Prostate gland (tissue), 2 donors: ENCODE measurements at places on chromosomes 6 and 20.

DNA sequence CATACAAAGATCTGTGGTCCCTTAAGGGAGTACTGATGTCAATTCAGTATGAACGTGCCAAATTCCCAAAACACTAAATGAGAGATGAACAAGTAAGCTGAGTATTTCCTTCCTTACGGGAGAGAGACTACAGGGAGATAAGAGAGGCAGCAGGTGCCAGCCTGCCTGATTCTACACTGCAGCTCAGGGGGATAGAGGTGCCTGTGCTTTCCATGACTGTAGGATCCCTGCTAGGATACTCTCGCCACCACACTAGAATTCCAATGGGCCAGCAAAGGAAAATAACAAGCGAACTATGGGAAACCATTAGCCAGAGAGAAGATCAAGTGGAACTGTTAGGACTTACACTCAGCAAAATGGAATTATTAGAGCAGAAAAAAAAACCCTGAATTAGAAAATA, 198.5 kb upstream of the BTBD3 start:
- H3K27me3 ChIP-seq = no peaks in the 10 kb centered on the region
- no peak overlapping the region for H3K27ac ChIP-seq
- no peaks in the 10 kb centered on the region for H3K4me1 ChIP-seq
- no peak overlapping the region for H3K4me3 ChIP-seq

DNA sequence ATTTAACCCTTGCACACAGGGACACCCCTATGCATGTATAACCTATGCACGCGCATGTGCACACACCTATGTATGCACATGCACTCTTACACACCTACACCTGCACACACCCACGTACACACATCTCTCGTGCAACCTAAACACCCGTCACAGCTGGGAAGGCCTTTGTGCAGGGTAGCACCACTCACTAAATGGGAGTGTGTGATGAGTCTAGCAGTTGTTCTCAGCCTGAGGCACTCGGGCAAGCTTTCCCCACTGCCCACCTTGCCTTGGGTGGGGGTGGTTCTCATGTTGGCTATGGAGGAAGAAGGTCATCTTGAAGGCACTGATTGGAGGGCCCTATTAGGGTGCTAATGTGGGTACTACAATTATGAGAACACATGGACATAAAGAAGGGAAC, 85.8 kb downstream of the DLL1 start:
- H3K27ac ChIP-seq = no peak overlapping the region
- H3K4me1 ChIP-seq = no peaks in the 10 kb centered on the region
- no peaks in the 10 kb centered on the region for H3K36me3 ChIP-seq
- H3K27me3 ChIP-seq = no peaks in the 10 kb centered on the region

DNA sequence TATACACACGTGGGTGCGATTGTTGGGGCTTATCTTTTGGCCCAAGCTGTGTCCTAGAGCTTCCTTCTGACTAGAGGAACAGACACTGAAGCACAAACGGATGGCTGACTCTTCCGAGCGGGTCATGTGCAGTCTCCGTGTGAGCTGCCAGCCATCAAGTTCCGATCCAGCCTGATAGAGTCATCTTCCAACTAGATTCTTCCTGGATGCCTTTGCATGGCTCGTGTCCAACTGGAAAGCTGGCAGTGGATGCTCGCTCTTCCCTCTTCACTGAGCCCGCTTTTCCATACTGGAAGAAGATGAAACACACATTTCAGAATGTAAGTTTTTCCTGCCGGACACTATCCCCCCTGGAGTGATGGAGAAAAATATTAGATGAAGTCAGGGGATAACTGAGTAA, 148.1 kb downstream of the SCML4 start:
- DNase-seq = no peak
- no peaks in the 10 kb centered on the region for H3K36me3 ChIP-seq
- no peak overlapping the region for H3K4me3 ChIP-seq
- no peak overlapping the region for H3K27ac ChIP-seq
- no peaks in the 10 kb centered on the region for H3K27me3 ChIP-seq
- no peaks in the 10 kb centered on the region for H3K4me1 ChIP-seq

GRCh38 chr6:31190488-31190887, 20.0 kb upstream of the POU5F1 start:
- no peak overlapping the region for H3K4me3 ChIP-seq
- H3K27me3 ChIP-seq = no peaks in the 10 kb centered on the region
- DNase-seq = no peak
- no peaks in the 10 kb centered on the region for H3K36me3 ChIP-seq

- H3K4me1 ChIP-seq = no peaks in the 10 kb centered on the region
- no peak overlapping the region for H3K27ac ChIP-seq
- no peak for DNase-seq
- H3K27me3 ChIP-seq = no peaks in the 10 kb centered on the region
Observed at GRCh38 chr6:63584125-63584514, 11.8 kb downstream of the LOC128125822 start.

DNA sequence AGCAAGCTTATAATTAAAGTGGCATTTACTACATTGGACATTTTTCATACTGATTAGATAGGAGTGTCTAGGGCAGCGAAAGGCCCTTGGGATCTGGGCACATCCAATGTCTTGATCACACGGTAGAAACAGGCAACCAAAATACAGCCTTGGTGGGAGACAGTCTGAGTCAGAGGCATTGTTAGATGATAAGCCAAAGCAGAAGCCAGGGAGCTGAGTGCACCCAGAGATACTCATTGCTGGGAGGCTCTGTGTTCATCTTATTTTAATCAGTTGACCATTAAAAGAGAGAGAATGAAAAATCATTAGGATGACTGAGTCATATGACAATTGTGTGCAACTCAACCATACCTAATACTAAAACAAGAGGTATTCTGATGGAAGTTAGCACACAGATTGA, 109.5 kb downstream of the LCA5 start:
- no peaks in the 10 kb centered on the region for H3K27me3 ChIP-seq
- H3K36me3 ChIP-seq = no peaks in the 10 kb centered on the region
- no peak for DNase-seq
- H3K4me3 ChIP-seq = no peak overlapping the region

GRCh38 chr6:42387336-42387735, 64.4 kb downstream of the TRERF1 start:
- no peak overlapping the region for H3K27ac ChIP-seq
- H3K27me3 ChIP-seq = no peaks in the 10 kb centered on the region
- no peaks in the 10 kb centered on the region for H3K4me1 ChIP-seq
- no peak overlapping the region for H3K4me3 ChIP-seq

GRCh38 chr6:111487661-111488060, 4.6 kb upstream of the REV3L start:
- no peak for DNase-seq
- H3K27ac ChIP-seq = no peak overlapping the region
- H3K4me1 ChIP-seq = peaks cover 2% of the 10 kb centered on the region

DNA sequence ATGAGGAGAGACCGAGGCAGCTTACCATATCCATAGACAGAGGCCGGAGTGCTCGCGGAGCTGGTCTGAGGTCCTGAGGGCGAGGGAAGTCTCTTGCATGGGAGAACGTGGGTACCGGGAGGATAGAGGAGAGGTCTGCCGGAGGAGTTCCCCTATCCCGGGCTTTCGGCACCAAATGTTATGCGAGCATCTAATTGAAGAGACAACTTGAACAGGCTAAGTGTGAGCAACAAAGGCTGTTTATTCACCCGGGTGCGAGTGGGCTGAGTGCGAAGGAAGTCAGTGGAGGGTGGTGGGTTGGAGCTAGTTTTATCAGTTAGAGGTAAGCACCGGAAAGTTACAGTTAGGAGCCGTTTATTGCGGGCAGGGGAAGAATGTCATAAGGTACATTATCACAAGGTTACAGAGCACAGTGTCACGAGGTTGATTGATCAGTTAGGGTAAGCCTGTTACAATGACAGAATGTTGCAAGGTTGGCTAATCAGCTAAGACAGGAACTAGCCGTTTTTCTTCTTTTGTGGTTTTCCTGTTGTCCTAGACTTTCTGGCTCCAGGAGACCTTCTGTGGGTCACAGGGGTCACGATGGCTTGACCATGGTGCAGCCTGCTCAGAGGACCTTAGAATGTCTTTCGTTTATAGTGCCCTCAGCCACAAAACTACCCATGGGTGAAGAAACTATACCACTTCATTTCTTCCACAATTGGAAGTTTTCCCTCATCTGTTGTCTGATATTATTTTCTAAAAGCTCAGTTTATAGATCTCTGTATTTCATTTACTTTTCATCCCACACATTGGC, 746.0 kb upstream of the ADGRB3 start:
- DNase-seq = no peak
- no peak overlapping the region for H3K27ac ChIP-seq
- H3K4me1 ChIP-seq = no peaks in the 10 kb centered on the region
- no peaks in the 10 kb centered on the region for H3K27me3 ChIP-seq
- H3K36me3 ChIP-seq = no peaks in the 10 kb centered on the region
- H3K4me3 ChIP-seq = no peak overlapping the region

GRCh38 chr6:139186242-139186641, 51.4 kb downstream of the HECA start:
- H3K4me3 ChIP-seq = no peak overlapping the region
- no peak overlapping the region for H3K27ac ChIP-seq
- no peaks in the 10 kb centered on the region for H3K36me3 ChIP-seq
- H3K4me1 ChIP-seq = no peaks in the 10 kb centered on the region

DNA sequence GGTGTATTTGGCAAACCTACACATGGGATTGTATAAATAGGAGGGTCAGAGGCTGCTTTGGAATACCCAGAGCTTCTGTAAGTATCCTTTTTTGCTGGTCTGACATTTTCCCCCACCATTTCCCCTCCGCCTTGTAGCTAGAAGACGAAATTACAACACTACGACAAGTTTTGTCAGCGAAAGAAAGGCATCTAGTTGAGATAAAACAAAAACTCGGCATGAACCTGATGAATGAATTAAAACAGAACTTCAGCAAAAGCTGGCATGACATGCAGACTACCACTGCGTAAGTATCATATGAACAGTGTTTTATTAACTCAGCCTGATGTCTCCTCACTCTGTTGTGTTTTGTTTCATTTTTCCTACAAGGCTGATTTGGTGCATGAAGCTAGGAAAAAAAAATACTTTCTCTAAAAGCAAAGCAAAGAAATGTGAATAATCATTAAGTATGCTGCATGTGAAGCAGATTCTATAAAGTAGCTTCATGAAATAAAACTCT, 72.7 kb downstream of the HDDC2 start:
- H3K36me3 ChIP-seq = no peaks in the 10 kb centered on the region
- H3K27ac ChIP-seq = no peak overlapping the region
- H3K4me1 ChIP-seq = no peaks in the 10 kb centered on the region
- H3K27me3 ChIP-seq = no peaks in the 10 kb centered on the region
- no peak for DNase-seq

- H3K27me3 ChIP-seq = peaks cover 8% of the 10 kb centered on the region
- DNase-seq = no peak
- H3K4me1 ChIP-seq = no peaks in the 10 kb centered on the region
- H3K4me3 ChIP-seq = no peak overlapping the region
- H3K27ac ChIP-seq = no peak overlapping the region
Observed at GRCh38 chr6:30446259-30446658, 43.0 kb upstream of the HLA-E start.

- H3K4me1 ChIP-seq = no peaks in the 10 kb centered on the region
- H3K36me3 ChIP-seq = no peaks in the 10 kb centered on the region
- no peak overlapping the region for H3K4me3 ChIP-seq
- no peaks in the 10 kb centered on the region for H3K27me3 ChIP-seq
- no peak overlapping the region for H3K27ac ChIP-seq
Observed at GRCh38 chr6:147222160-147222838, 18.1 kb downstream of the STXBP5 start.

GRCh38 chr6:119116712-119117281, 38.3 kb upstream of the FAM184A start:
- H3K36me3 ChIP-seq = no peaks in the 10 kb centered on the region
- no peak overlapping the region for H3K27ac ChIP-seq
- no peaks in the 10 kb centered on the region for H3K4me1 ChIP-seq

DNA sequence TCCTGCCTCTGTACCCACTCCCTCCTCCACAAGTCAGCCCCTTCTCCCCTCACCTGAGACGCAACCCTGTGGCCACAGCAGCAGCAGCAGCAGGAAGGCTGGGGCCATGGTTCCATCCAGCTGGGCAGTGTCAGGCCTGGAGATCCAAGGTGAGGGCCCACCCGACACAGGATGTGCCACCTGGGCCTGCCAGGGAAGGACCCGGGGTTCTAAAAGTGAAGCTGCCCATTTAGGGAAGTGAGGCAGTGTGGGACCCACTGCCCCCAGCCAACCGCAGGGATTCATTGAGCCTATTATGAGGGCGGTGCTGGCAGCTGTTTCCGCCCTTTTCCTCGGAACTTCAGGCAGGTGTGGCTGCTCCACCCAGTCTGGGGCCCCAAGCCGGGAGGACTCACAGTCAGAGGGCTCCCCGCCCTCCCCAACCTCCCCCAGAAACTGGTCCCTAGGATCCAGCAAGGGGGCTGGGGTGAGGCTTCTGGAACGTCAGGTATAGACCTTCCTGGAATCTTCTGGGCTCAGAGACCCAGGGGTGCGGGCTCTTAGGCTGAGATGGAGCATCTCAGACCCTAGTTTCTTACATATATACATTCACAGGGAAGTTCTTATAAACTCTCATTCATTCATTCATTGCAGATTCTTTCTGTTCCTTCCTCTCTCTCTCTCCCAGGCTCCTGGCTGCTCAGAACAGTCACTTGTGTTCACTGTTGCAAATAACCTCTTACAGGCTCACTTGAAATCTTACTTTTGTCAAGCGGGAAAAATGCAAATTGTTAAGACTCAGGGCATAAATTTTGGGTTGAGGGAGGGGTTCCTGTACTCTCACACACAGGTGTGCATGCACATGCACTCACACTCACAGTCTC, at the start of gene TREML2:
Gene TREML2 (minus strand): TSS at position 249 of the 863 bp plus-strand sequence. CDS start 141 bp downstream, at position 108.
- H3K27ac ChIP-seq = no peak within 1 kb of the TSS
- no peaks in the 10 kb centered on the region for H3K4me1 ChIP-seq

DNA sequence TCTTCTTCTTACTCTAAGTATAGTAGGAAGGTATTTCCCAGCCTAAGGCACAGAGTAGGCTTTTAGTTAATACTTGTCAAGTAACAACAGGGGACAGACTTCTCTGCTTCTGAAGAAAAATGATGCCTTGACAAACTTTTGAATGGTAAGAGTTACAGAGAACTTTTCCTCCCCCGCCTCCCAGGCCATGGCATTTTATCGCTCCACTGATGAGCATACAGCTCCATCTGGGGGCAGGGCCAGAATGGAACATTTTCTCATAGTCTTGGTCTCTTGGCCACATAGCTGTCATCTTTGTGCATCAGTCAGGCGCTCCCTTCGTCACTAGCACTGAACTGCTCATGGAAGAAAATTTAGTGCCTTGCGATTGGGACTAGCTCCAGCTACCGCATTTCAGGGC, 1066.8 kb upstream of the CITED2 start:
- no peaks in the 10 kb centered on the region for H3K27me3 ChIP-seq
- H3K4me3 ChIP-seq = no peak overlapping the region
- no peaks in the 10 kb centered on the region for H3K36me3 ChIP-seq

- H3K4me3 ChIP-seq = no peak overlapping the region
- H3K27me3 ChIP-seq = no peaks in the 10 kb centered on the region
- no peaks in the 10 kb centered on the region for H3K4me1 ChIP-seq
Observed at GRCh38 chr6:46799657-46800056, 6.5 kb downstream of the MEP1A start.

DNA sequence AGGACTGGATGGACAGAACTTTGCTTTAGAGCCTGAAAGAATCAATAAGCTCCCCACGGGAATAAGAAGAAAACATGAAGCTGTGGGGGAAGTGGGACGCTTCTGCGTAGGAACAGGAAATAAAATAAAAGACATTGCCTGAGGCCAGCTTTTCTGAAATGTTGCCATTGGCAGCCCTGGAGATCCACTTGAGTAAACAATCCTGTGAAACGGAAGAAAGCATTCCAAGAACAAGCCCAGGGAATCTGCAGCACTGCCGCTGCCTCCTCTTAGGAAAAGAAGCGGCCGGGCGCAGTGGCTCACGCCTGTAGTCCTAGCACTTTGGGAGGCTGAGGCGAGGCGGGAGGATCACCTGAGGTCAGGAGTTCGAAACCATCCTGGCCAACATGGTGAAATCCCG, 182.3 kb upstream of the RALGAPA2 start:
- no peak overlapping the region for H3K4me3 ChIP-seq
- H3K27ac ChIP-seq = no peak overlapping the region
- no peaks in the 10 kb centered on the region for H3K4me1 ChIP-seq
- no peaks in the 10 kb centered on the region for H3K36me3 ChIP-seq

GRCh38 chr6:79467716-79468115, 69.5 kb downstream of the LCA5 start:
- no peak overlapping the region for H3K27ac ChIP-seq
- no peaks in the 10 kb centered on the region for H3K4me1 ChIP-seq
- no peak overlapping the region for H3K4me3 ChIP-seq
- H3K36me3 ChIP-seq = no peaks in the 10 kb centered on the region
